ENCODE measurements at places on chromosomes 7 and 10.

- no peaks in the 10 kb centered on the region for H3K36me3 ChIP-seq
- H3K27ac ChIP-seq = no peak overlapping the region
- H3K27me3 ChIP-seq = no peaks in the 10 kb centered on the region
- H3K4me3 ChIP-seq = no peak overlapping the region
- H3K4me1 ChIP-seq = no peaks in the 10 kb centered on the region
These were observed 5.5 kb downstream of the USP6NL start for GRCh38 chr10:11605807-11606408.

DNA sequence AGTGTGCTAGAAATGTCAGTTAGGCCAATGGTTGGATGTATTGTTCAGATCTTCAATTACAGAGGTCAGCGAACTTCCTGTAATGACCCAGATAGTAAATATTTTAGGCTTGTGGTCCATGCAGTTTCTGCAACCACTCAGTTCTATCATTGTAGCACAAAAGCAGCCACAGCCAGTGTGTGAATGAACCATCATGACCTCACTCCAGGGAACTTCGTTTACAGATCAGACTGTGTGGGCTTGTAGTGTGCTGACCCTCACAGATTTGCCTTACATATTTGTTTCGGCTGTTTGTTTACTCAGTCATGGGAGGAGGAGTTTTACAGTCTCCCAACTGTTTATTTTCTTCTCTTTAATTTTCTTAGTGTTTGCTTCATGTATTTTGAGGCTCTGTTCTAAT is 55.4 kb downstream of the LANCL2 start:
- H3K4me1 ChIP-seq = no peaks in the 10 kb centered on the region
- no peak overlapping the region for H3K27ac ChIP-seq
- H3K27me3 ChIP-seq = no peaks in the 10 kb centered on the region
- no peaks in the 10 kb centered on the region for H3K36me3 ChIP-seq

DNA sequence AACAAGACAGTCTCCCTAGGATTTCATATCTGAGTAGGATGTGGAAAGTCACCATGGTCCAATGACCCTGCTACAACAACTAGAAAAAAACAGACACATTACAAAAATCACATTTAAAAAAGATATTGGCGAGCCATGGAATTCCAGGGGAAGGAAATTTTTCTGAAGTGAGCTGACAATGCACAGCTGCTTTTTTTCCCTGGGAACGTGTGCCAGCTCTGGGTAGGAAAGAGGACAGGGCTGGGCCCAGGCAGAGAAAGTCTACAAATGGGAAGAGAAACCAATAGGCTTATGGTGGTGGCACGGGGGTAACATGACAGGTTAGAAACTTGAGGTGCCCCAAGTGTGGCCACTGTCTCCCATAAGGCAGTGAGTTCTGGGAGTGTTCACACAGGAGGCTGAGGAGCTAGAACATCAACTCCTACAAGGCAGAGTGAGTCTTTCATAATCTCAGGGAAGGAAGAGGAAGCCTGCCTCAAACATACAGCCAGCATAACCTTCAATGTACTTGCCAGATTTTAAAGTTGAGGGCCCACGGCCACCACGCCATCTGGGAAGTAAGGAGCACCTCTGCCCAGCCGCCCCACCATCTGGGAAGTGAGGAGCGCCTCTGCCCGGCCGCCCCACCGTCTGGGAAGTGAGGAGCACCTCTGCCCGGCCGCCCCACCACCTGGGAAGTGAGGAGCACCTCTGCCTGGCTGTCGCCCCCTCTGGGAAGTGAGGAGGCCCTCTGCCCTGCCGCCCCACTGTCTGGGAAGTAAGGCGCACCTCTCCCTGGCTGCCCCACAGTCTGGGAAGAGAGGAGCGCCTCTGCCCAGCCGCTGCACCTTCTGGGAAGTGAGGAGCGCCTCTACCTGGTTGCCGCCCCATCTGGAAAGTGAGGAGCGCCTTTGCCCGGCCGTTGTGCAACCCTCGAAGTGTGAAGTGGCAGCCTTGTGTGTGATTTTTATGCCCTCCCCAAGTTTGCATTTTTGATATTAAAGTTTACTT is 5.9 kb downstream of the FBXL13 start:
- no peaks in the 10 kb centered on the region for H3K36me3 ChIP-seq
- no peak overlapping the region for H3K27ac ChIP-seq
- no peak for DNase-seq

DNA sequence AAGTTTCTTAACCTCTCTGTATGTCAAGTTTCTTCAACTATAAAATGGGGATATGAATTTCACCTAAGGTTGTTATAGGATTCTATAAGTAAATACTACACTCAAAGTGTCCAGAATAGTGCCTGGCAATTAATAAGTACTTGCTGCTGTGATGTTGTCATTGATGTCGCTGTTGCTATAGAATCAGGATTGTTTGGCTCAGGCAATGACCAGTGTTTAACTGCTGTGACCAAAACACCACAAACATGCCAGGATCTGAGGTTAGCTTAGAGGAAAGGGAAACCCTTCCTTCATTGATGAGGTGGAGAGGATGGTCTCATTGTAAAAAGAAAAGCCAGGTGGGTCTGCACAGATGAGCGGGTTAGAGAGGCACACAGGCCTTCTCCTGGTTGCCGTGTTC is 223.1 kb upstream of the INHBA start:
- no peaks in the 10 kb centered on the region for H3K27me3 ChIP-seq
- no peak for DNase-seq
- no peak overlapping the region for H3K27ac ChIP-seq
- H3K4me1 ChIP-seq = no peaks in the 10 kb centered on the region
- H3K36me3 ChIP-seq = no peaks in the 10 kb centered on the region

- H3K27me3 ChIP-seq = no peaks in the 10 kb centered on the region
- H3K4me1 ChIP-seq = no peaks in the 10 kb centered on the region
- no peaks in the 10 kb centered on the region for H3K36me3 ChIP-seq
- H3K4me3 ChIP-seq = no peak overlapping the region
These were observed 55.0 kb downstream of the PODXL start for GRCh38 chr7:131501422-131501821.

- no peak overlapping the region for H3K27ac ChIP-seq
- H3K36me3 ChIP-seq = no peaks in the 10 kb centered on the region
These were observed 180.5 kb upstream of the PRSS58 start for GRCh38 chr7:142438235-142438922.

GRCh38 chr7:18086165-18087025 is 58.7 kb upstream of the PRPS1L1 start:
- H3K27ac ChIP-seq = peak overlapping the region; percentile 91
- no peaks in the 10 kb centered on the region for H3K36me3 ChIP-seq
- H3K4me1 ChIP-seq = no peaks in the 10 kb centered on the region
- H3K27me3 ChIP-seq = no peaks in the 10 kb centered on the region
- peak; percentile 63 for DNase-seq
- peak overlapping the region; percentile 75 for H3K4me3 ChIP-seq

DNA sequence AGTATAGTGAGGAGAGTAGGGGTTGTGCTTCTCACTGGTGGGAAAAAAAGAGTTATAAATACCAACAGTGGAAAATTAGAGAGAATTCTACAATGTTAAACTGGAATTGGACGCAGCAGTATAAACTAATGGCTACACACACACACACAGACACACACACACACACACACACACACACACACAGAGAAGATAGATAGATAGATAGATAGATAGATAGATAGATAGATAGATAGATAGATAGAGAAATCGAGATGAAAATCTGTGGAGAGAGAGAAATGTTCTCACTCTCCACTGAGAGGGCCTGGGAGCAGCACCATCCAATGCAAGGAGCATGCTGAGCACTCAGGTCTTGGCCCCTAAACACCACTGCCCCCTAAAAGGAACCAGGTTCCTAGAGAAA is 99.9 kb upstream of the LRRC4 start:
- no peak for DNase-seq
- no peak overlapping the region for H3K27ac ChIP-seq
- no peaks in the 10 kb centered on the region for H3K36me3 ChIP-seq
- H3K4me3 ChIP-seq = no peak overlapping the region
- peaks cover 4% of the 10 kb centered on the region for H3K4me1 ChIP-seq

DNA sequence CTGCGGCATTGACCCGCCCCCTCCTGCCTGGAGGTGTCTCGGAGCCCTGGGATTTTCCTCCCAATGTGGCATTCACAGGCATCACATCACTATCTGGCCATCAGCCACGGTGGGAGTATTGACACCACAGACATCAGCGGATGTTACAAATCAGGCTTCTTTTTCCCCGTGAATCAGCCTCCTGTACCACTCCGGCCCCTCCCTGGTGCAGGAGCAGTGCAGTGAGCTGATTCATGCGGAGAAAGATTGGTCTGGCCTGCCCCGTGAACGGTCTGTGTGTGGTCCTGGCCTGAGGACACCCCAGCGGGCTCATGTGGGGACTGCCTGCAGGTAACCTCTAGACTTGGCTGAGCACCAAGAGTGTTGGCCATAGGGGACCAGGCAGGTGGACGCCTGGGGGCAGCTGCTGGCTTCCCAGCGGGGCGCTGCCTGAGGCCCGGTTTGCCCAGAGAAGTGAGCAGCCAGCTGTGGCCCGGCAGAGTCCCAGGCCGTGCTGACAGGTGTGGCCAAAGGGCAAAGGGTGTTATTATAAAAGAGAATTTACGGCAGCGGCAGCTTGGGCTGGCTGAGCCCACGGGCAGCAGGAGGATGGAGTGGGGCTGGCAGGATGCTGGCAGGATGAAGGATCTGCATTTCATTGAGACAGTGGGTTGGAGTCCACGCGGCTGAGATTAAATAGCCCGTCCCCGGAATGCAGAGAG is 32.1 kb upstream of the GNA12 start:
- H3K4me3 ChIP-seq = no peak overlapping the region

- H3K4me1 ChIP-seq = no peaks in the 10 kb centered on the region
- no peak overlapping the region for H3K27ac ChIP-seq
- H3K36me3 ChIP-seq = no peaks in the 10 kb centered on the region
- DNase-seq = no peak
- no peak overlapping the region for H3K4me3 ChIP-seq
These were observed 10.9 kb downstream of the OR9A2 start for GRCh38 chr7:143015926-143016490.

DNA sequence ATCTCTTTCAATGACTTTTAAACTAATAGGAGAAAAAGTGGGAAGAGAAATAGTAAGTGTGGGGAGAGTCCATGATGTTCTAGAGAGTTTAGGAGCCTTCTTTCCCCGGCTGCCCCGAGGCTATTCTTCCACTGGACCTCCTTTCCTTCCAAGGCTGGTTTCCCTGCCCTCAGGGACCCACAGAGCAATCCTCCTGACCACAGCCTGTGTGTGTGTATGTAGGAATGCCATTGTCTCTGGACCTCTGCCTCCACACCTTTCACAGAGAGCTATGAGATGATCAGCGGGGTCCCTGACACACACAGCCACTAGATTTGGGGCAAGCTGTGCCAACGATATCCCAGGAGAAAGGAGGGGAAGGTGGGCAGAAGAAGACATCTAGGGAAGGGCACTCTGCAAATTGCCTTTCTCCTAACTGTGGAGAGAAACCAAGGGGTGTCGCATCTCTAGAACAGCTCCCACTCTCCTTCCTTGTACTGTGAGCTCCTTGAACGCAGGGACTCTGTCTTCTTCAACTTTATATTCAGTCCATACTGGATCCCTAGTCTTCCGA is 13.3 kb upstream of the CHCHD3 start:
- H3K36me3 ChIP-seq = no peaks in the 10 kb centered on the region
- H3K27ac ChIP-seq = no peak overlapping the region
- H3K4me3 ChIP-seq = no peak overlapping the region
- no peaks in the 10 kb centered on the region for H3K27me3 ChIP-seq
- no peak for DNase-seq

DNA sequence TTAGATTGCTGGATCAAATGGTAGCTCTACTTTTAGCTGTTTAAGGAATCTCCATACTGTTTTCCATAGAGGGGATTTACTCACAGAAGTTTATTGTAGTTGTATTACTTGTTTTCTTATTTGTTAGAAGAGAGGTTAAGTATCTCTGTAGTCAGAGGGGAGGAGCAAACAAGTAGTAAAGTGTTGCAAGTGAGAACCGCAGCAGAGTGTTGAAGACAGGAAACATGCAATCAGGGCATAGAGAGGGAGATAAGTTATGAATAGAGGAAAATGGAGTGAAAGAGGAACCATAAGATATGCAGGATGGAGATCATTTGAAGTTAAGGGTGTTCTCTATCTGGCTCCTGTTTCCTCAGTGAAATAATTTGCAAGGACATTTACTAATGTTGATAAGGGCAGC is 331.4 kb upstream of the TMEM229A start:
- DNase-seq = no peak
- H3K4me1 ChIP-seq = no peaks in the 10 kb centered on the region
- H3K36me3 ChIP-seq = no peaks in the 10 kb centered on the region
- H3K27ac ChIP-seq = no peak overlapping the region

DNA sequence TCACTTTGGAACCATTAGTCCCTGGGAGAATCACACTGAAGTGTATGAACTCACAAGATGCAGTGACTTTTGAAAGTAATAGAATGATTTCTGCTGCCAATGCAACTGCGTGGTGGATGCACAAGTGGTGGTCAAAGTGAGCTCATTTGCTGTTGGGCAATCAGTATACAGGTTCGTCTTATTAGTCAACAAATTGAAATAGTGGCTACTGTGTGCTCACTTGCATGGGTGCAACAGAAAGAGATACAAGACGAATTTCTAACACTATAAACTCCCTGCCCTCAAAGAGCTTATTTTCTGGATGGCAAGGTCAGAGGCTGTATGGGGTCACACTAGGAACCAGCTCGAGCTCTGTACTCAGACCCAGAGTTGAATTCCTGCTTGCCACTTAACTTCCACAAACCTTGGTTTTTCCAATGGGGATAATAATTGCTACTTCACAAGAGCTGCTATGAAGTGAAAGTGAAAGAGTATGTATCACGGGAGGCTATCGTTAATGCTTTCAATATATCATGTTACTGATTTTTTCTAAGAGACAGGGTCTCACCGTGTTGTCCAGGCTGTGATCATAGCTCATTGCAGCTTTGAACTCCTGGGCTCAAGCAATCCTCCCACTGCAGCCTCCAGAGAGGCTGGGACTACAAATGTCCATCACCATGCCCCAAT is 8.3 kb upstream of the BCL7B start:
- no peak overlapping the region for H3K4me3 ChIP-seq
- no peak overlapping the region for H3K27ac ChIP-seq
- no peak for DNase-seq
- H3K36me3 ChIP-seq = no peaks in the 10 kb centered on the region
- H3K4me1 ChIP-seq = no peaks in the 10 kb centered on the region

- DNase-seq = peak; percentile 75
- H3K4me1 ChIP-seq = peaks cover 12% of the 10 kb centered on the region
- peak overlapping the region; percentile 92 for H3K27ac ChIP-seq
- H3K36me3 ChIP-seq = no peaks in the 10 kb centered on the region
These were observed 604 bp upstream of the STAM start for GRCh38 chr10:17643339-17643754.

DNA sequence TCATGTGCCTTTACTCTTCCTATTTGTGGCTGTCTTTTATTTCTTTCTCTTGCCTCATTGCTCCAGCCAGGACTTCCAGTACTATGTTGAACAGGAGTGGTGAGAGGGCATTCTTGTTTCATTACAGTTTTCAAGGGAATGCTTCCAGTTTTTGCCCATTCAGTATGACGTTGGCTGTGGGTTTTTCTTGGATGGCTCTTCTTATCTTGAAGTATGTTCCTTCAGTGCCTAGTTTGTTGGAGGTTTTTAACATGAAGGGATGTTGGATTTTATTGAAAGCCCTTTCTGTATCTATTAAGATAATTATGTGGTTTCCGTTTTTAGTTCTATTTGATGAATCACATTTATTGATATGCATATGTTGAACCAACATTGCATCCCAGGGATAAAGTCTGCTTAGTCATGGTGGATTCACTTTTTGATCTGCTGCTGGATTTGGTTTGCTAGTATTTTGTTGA is 96.8 kb downstream of the GLCCI1 start:
- no peak overlapping the region for H3K4me3 ChIP-seq
- DNase-seq = no peak
- H3K4me1 ChIP-seq = no peaks in the 10 kb centered on the region
- no peaks in the 10 kb centered on the region for H3K36me3 ChIP-seq
- no peaks in the 10 kb centered on the region for H3K27me3 ChIP-seq

All from uterus (tissue), 4 donors.